NCI-H1105 (cell line): ENCODE measurements at places on chromosomes 2 and 18.

- DNase-seq: no peak
Observed at GRCh38 chr18:5980721-5981120, 85.4 kb upstream of the TMEM200C start.

GRCh38 chr2:9941196-9941995 lies 10.1 kb upstream of the GRHL1 start:
- DNase-seq: no peak

- no peak for DNase-seq
Observed at GRCh38 chr2:98643496-98644100, 35.2 kb downstream of the UNC50 start.

- DNase-seq: no peak
Observed at GRCh38 chr18:13566941-13567746, 159.2 kb downstream of the FAM210A start.

- no peak for DNase-seq
Observed at GRCh38 chr2:86038291-86039081, 67.2 kb downstream of the POLR1A start.

GRCh38 chr2:26202981-26203490 lies 30.1 kb downstream of the GAREM2 start:
- no peak for DNase-seq

- no peak for DNase-seq
Observed at GRCh38 chr2:186459009-186459408, 27.1 kb upstream of the ZC3H15 start.

- DNase-seq: no peak
Observed at GRCh38 chr18:44850001-44850400, 169.3 kb downstream of the SETBP1 start.

GRCh38 chr18:76952747-76953146 lies 130.4 kb downstream of the ZNF236 start:
- no peak for DNase-seq

- DNase-seq: no peak
Observed at GRCh38 chr2:191352536-191352935, 107.3 kb downstream of the MYO1B start.

DNA sequence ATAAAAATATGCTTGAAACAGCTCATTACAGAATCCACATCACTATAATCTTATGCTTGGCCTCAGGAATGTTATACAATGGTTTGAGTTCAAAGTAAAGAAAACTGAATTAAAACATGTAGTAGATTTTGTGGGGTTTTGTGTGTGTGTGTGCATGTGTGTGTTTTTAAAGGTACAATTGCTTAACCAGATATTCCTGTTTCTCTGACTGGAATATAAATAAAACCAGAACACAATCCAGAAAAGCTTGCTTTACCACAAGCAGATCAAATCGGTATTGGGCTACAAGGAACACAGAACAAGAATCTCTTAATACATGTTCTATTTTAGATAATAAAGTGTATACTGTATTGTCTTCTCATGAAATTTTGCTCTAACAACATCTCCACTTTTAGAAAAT lies 110.0 kb downstream of the TMEM247 start:
- DNase-seq: no peak

DNA sequence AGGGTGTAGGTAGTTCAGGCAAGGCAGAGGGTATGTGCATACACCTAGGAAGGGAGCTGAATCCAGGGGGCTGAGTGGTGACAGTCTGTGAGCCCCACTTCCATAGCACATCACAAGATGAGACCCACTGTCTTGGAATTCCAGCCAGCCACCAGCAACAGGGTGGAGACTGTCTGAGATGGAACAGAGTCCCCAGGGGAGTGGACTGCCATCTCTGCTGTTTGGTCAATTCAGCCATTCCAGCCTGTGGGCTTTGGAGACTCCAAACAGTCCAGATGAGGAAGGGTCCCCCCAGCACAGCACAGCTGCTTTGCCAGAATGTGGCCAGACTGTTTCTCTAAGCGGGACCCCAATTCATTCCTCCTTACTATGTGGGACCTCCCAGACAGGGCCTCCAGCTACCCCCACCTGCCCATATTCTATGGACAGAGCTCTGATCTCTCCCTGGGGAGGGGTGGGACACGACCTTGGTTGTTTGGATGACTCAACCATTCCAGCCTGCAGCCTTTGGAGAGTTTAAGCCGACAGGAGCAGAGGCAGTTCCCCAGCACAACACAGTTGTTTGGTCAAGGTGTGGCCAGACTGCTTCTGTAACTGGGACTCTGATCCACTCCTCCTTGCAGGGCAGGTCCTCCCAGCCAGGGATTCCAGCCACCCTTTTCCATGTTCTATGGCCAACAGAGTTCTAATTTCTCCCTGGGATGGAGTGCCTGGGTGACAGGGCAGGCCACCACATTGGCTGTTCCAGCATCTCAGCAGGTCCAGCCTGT lies 178.0 kb downstream of the RND3 start:
- no peak for DNase-seq

GRCh38 chr2:229022071-229022470 lies 249.0 kb downstream of the PID1 start:
- DNase-seq: no peak

GRCh38 chr2:191166111-191166755 lies 15.4 kb upstream of the STAT4 start:
- DNase-seq: peak; percentile 42

- DNase-seq: no peak
Observed at GRCh38 chr2:67899187-67899586, 163.6 kb downstream of the C1D start.

GRCh38 chr2:105701042-105701441 lies 43.7 kb upstream of the NCK2 start:
- DNase-seq: no peak

GRCh38 chr2:233007739-233008138 lies 5.3 kb downstream of the NGEF start:
- no peak for DNase-seq

GRCh38 chr2:235143789-235144188 lies 192.0 kb downstream of the SH3BP4 start:
- DNase-seq: no peak

GRCh38 chr2:9782197-9782719 lies 61.0 kb upstream of the TAF1B start:
- no peak for DNase-seq

- no peak for DNase-seq
Observed at GRCh38 chr18:22709288-22710060, 223.7 kb upstream of the RBBP8 start.

DNA sequence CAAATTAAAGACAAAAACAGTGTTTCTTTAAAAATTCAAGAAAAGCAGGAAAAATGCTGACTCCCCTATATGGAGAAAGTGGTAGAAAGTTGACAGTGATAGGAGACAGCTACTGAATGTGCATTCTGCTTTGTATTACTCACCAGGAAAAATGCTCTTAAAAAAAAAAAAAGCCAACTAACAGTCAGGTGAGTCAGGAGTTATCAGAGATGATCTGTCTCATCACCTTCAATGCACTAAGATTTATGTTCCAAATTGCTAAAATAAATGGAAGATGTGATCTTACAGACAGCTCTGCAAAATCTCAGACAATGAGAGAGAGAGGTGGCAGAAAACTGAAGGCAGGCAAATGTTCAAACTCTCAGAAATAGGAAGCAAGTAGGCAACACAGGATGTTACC lies 47.6 kb upstream of the ZNF521 start:
- DNase-seq: no peak

GRCh38 chr2:237509905-237510304 lies 22.9 kb downstream of the MLPH start:
- DNase-seq: no peak

DNA sequence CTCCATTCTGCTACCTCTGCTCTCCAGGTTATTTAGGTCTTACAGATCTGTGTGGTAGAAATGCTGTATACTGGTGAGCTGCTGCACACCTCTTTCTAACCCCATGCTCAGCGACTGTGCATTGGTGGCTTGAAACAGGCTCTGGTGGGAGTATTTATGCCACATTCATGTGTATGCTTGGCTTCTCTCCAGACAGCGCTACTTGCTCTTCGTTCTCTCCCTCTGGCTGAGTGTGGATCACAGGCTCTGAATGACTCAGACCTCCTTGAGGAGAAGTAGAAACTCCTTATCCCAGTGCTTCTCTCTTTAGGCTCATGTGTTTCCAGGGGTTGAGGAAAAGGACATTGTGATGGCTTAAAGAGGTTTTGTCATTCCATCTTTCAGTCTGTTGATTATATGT lies 54.9 kb downstream of the FHOD3 start:
- DNase-seq: no peak

GRCh38 chr2:19883971-19884720 lies 17.6 kb downstream of the TTC32 start:
- no peak for DNase-seq

DNA sequence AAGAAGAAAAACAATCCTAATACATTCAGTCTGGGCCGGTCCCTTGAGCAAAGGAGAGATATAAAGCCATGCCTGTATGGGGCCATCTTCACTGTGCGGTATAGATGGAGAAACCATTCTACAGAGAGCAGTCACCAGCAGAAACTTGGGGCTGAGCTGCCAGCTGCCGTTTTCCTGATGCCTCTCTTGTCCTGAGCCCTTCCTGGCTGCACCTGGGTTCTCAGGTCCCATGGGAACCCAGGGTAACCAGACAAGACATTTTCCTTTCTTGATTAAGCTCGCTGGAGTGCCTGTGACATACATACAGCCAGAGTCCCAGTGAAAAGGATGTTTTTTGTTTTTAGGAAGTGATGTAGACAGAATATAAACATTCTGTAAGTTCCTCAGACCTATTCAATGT lies 5.3 kb upstream of the METTL21A start:
- no peak for DNase-seq

GRCh38 chr2:160494201-160494644 lies 616 bp upstream of the RBMS1 start:
- DNase-seq: peak; percentile 18

DNA sequence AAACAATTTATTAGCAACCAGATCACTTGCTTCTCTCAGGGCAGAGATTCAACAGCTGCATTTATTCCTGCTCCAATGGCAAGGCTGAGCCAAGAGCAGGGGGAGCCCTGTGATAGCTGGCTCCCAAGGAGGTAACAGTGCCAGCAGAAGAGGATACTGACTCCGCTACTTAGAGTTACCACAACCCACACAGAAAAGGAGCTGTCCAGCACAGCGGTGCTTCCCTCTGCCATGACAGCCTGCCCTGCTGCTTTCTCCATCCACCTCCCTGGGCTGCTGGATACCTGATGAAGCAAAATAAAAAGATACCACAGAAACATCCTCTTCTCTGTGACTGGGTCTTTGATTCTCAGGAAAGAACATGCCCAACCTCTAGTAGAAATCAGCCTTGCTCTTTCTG lies 467.2 kb downstream of the LRRTM4 start:
- no peak for DNase-seq

GRCh38 chr2:96108151-96108540 lies 8.2 kb downstream of the ADRA2B start:
- DNase-seq: no peak

DNA sequence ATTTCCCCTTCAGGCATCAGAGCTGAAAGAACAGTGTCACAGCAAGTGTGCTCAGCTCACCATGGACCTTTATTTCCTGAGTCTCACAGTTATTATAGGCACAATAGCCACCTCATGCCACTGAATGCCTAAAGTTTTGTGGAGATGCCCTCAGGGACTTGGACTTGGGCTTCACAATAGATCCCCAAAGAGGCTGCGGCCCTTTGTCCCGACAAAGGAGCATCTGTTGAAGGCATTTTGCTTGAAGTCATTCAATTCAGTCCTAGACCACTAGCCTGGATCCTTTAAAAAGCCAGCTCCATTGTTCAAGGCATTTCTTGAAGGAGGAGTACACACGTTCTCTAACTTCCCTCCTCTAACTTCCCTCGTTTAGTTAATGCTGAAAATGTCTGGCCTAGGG lies 125.4 kb downstream of the DCC start:
- DNase-seq: no peak

GRCh38 chr2:169716238-169716886 lies 17.3 kb upstream of the KLHL23 start:
- DNase-seq: peak; percentile 40

- no peak for DNase-seq
Observed at GRCh38 chr2:208892203-208892602, 485.6 kb downstream of the PTH2R start.

GRCh38 chr2:12579018-12579417 lies 137.7 kb upstream of the TRIB2 start:
- DNase-seq: no peak

DNA sequence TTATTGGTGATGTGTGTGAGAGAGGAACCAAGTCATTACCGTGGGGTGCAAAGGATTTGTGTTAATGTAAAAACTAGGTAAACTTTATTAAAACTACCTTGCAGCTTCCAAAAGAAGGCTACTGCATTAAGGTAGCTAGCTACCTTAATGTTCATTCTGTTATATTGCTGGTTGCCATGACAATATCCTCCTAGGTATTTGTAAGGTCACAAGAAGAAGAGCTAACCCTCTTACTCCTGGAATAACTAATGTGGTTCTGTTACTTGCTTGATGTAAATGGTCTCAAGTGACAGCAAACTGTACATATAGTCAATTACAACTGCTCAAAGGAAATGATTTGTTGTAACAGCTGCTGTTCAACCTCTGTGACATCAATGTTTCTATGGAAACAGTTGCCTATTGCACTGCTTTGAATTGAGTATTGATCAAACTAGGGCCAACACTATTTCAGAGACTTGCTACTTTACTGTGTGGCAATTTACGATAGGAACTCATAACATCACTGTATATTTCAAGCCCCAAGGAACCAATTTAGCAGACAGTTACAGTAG lies 319.8 kb upstream of the HNRNPA3 start:
- no peak for DNase-seq

- DNase-seq: no peak
Observed at GRCh38 chr2:108967757-108968156, 21.3 kb downstream of the EDAR start.

- no peak for DNase-seq
Observed at GRCh38 chr18:46464926-46465655, 191.9 kb downstream of the LOXHD1 start.

DNA sequence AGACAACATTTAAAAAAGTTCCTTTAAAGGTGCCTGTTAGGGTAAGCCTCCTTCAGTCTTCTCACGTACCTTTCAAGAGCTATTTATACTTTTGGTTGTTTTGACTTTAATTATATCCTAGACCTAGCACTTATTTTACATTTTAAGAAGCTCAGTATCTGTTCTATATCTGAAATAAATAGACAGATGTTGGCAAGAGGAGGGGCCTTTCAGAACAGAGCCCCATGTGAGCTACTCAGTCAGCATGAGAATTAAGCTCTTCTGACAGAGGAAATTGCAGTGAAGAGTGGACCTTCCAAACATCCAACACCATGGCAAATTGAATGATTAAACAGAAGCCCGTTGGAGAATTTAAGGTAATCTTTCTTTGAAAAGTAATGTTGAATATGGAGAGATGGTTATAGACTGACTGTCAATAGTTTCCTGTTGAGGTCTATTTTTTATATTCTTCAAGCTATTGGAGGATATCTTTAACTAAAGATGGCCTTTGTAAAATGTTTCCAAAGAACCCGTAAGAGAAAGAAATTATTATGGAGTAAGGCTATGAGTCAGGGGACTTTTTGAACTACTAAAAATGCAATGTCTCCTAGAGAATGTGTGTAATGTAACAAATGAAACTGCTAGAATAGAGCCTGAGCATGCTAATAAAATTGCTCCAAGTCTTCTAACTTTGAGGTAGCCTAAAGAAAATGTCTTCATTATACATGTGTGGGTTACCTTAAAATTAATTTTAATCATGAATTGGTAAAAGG lies 17.3 kb downstream of the NYAP2 start:
- DNase-seq: no peak
